ENCODE measurements at places on chromosomes 2 and 18.

GRCh38 chr2:27921424-27921823 lies 30.9 kb downstream of the BABAM2 start:
- no peak for DNase-seq

- DNase-seq = no peak
Observed at GRCh38 chr2:179044500-179044899, 5.4 kb downstream of the CCDC141 start.

GRCh38 chr2:203533676-203534591 lies 1.2 kb downstream of the RAPH1 start:
- peak; percentile 73 for DNase-seq

DNA sequence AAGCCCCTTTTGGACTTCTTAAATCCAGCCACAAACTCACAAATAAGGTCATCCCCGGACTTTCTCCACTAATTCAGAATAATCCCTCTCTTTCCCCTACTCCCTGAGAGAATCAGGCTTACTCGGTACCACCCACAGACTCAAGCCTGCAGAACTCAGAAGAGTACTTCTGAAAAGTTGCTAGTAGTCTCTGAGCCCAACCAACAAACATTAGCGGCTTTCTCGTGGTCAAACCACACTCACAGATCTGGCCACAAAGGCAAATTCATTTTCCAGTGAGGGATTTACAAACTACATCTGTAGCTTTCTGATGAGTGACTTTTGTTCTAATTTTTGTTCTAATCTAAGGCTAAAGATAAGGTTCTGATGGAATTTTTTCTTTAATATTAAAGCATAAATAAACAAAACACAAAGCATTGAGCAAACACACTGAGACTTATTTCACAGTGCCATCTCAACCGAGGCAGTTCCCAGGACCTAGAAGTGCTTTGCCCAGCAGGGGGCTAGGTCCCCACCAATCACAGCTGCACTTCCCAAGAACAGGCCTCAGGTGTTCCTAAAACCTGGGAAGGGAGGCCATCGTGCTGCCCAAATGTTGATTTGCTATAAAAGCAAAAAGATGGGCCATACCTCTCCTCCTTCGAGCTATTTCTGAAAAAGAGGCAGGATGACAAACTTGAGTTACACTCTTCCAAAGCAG lies 110.7 kb downstream of the COLEC12 start:
- DNase-seq = peak; percentile 11

DNA sequence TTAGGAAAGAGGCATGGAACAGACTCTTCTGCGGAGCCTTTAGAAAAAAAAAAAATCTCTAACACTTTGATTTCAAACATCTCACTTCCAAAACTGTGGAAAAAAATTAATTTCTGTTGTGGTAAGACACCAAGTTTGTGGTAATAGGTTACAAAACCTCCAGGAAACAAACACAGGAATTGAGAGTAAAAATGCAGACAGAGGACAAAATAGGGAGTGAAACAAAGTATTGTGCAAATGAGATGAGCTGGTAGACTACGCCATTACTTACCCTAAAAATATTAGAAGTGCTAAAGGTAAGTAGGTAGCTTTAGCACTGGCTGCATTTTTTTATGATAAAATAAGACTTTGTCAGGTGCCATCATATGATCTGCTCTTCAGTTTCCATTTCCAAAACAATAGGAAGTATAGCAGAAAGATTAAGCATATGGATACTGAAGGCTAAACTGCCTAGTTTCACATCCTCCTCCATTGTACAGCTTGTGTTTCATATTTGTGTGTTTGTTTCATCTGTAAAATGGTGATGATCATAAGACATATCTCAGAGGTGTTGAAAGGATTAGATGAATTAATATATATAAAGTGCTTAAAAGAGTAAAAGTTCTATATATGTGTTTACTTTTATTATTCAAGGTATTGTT lies 309.2 kb downstream of the NR4A2 start:
- DNase-seq = no peak

GRCh38 chr18:25349926-25350487 lies 2.0 kb downstream of the ZNF521 start:
- DNase-seq = no peak

GRCh38 chr18:25594351-25594750 lies 242.4 kb upstream of the ZNF521 start:
- peak; percentile 0 for DNase-seq

DNA sequence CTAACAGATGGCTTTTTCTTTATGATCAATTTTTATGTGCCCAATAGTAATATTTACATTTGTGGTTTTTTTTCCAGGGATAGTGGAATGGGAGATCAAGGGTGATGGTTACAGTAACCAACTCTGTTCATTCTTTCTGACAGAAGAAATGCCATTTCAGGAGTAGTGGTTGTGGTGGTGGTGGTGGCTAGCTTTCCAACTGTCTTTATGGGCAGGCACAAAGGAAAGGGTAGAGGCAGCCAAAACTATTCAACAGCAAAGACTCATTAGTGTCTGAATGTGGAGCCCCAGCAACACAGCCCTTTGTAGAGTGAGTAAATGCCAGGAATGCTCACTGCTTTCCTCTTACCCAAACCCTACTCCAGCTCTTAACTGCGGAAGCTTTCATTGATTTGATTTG lies 227.7 kb downstream of the RND3 start:
- DNase-seq = no peak

GRCh38 chr18:75456199-75456631 lies 28.7 kb upstream of the SMIM21 start:
- no peak for DNase-seq

- no peak for DNase-seq
Observed at GRCh38 chr2:128817171-128817570, 498.5 kb upstream of the HS6ST1 start.

DNA sequence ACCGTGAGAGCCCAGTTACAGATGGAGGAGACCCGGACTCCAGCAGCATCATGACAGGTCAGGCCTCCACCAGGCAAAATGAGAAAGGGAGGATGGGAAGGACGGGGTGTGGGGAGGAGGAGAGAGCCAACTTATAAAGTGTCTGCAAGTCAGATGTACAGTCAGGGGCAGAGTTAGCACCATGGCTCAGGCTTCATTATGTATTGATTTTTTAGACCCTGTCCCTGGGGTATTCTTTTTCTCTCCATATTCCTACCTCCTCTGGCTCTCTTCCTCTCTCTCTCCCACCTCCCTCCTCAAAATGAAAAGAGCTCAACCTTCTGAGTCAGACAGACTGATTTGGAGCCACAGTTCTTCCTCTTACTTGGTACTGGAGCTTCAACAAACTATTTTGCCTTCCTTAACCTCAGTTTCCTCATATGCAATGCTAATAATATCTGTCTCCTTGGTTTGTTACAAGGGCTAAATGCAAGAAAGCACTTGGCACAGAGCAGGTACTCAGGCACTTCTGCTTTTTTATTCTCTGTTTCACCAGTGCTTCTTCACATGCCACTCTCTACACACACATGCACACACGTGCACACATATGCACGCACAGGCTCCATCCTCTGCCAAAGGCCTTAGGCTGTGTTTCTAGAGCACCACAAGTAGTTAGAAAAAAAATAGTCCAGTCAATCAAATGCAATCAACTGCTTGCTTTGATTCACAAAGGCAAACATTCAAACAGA lies 92.3 kb upstream of the PKDCC start:
- no peak for DNase-seq

- no peak for DNase-seq
Observed at GRCh38 chr2:59761966-59762365, 791.5 kb downstream of the BCL11A start.

DNA sequence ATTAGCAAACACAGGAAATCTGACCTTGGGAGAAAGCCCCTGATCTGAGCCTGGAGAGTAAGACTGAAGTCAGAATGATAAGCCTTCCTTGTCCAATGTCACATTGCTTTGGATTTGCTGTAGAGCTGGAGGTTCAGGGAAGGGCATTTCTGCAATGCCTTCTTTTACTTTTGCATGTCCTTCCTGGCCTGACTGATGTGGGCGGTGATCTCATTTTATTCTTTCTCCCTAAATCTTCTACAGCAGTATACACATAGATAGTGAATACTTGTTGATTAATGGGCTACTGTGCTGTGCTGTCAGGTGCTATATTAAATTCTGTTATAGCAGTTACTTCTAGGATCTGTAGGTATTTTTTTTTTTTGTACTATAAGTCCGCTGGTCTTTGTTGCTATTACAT lies 62.6 kb downstream of the PLCL1 start:
- DNase-seq = no peak

DNA sequence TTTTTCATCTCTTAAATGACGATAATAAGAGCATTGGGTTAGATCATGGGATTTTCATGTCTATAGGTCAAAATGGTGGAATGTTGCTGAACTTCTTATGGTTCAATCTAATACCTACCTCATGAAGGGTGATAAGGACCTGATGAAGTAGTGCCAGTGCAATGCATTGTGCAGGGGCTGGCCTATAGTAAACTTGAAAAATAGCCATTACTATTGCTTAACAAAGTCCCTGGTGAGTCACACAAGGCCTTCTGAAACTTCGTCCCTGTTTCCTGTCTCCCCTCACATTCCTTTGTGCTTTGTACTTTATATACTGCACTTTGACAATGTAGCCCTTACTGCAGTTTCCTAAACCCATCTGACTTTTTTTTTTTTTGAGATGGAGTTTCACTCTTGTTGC lies 515.9 kb downstream of the SLC4A3 start:
- peak; percentile 91 for DNase-seq

DNA sequence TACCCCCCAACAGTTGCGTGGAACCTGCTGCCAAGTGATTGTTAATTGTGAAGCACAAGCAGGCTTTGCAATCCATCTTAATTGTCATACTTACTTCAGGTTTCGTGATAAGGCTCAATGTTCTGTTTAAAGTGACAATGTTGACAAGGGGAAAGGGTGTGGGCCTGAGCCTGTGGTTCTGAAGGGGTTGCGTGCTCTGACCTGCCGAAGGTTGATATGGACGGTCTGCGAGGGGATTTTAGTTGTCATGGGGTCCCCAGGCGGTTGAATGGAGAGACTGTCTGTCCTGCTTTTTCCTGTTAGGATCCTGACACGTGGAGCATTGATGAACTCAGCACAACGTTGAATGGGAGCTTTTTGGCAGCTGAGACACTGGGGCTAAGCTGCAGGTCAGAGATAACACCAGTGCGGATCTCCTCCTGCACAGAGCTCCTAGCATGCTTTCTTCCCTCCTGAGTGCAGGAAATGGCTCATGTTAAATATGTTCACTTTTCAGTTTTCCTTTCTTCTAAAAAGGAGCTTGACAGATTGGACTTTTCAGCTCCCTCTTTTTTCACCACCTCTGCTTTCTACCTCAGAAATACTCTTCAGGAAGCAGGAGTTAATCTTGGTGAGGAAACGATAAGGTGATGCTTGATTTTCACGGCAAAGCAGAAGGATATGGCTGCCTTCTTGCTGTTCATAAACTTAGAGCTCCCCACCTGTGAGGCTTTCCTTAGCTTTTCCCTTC lies 62.9 kb upstream of the ZEB2 start:
- no peak for DNase-seq

DNA sequence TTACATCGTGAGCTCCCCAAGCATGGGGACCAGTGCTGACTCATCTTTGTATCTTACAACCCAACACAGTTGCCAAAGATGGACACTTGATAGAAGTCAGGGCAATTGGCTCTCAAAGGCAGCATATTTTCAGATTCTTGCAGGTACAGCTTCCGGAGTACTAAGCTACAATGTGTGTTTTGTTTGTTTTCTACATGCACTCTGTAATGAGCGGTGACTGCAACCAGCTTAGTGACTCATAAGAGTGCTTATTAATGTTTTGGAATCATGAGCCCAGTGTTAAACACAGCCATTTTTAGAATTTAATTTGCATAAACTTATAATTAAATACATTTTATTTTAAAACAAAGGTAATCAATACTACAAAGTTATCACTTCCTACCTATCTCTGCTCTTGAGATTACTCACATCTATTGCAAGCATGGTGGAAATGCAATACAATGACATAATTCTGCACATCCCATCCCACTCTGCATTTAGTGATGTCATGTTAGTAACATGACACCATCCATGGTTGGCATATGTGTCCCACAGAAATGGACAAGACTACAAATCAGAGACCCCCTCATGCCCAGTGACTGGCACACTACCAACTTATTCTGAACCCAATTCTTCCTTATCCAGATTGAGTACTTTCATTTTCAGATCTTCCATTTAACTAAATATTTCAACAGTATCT lies 399.8 kb upstream of the ST6GAL2 start:
- DNase-seq = no peak

- DNase-seq = no peak
Observed at GRCh38 chr18:50722311-50722710, 97.5 kb downstream of the MRO start.

DNA sequence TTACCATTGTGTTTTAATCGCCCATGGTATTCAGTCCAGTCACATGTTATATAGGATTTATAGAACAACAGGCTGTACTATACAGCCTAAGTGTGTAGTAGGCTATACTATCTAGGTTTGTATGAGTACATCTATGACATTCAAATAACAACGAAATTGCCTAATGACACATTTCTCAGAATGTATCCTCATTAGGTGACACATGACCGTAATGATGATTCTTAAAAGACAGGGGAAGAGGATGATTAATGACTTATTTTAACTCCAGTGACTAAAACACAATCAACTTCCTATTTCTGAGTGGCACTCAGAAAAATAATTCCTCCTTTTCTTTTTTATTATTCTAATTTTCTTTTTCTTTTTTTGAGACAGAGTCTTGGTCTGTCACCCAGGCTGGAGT lies 63.0 kb upstream of the ACSL3 start:
- no peak for DNase-seq

DNA sequence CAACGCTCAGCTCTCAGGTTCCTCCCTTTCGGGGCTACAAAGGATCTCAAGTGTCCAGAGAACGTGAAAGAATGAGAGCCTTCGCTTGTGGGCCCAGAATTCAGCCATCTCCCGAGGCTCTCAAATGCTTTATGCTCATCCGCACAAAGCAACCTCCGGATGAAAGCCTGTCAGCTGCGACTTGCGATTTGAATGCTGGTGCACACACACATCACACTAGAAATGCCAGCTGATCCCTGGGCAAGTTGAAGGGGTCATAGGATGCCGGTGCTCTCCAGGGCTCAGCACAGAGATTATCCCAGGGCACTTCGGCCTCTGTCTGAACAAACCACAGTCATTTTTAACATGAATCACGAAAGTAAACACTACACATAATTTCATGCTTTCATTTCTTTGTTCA lies 141.8 kb upstream of the MYT1L start:
- no peak for DNase-seq

DNA sequence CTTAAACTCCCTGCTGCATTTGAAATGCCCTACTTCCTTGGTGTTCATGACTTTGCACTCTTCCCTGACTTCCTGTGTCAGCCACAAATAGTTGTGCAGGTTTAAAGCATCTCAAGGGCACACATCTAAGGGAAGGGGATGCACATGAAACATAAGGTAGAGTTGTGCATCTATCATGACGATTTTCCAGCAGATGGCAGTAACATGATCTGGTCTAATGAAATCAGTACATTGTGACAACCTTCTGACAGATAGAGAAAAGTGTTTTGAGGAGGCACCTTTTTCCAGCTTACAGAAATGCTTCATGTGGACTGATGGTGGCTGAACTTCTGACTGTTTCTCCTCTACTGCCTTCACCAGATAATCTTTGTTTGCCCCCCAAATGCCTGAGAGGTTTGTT lies 238.9 kb downstream of the XIRP2 start:
- DNase-seq = peak; percentile 63
